ENCODE measurements at places on chromosomes 5 and 9. TPM values are rescaled to one million over a fixed set of nuclear protein-coding genes. Genes with fewer than 3 reads are reported as not detected.

GRCh38 chr9:97038611-97039513 is at the start of gene CTSV:
Gene CTSV, minus strand, starts transcription at chr9:97039142. Its CDS starts 1,099 bp downstream, at chr9:97038043.
- peak within 1 kb of the TSS; percentile 85 for H3K4me3 ChIP-seq
- no peaks in the 10 kb centered on the region for H3K36me3 ChIP-seq
- H3K27ac ChIP-seq = no peak within 1 kb of the TSS
- peaks cover 4% of the 10 kb centered on the region for H3K4me1 ChIP-seq
- peaks cover 43% of the 10 kb centered on the region for H3K27me3 ChIP-seq

FOXD4L5 gene
- total RNA-seq = not detected

- H3K27me3 ChIP-seq = no peaks in the 10 kb centered on the region
- no peak for DNase-seq
- peaks cover 16% of the 10 kb centered on the region for H3K4me1 ChIP-seq
- peaks cover 50% of the 10 kb centered on the region for H3K36me3 ChIP-seq
Measured at GRCh38 chr5:80174790-80175189, 81.1 kb downstream of the SERINC5 start.

DYNC2I2 gene
- total RNA-seq = 47.7 TPM

- peaks cover 18% of the 10 kb centered on the region for H3K27me3 ChIP-seq
- no peak overlapping the region for H3K4me3 ChIP-seq
- no peak overlapping the region for H3K27ac ChIP-seq
Measured at GRCh38 chr9:15374825-15375224, 47.9 kb upstream of the SNAPC3 start.

GRCh38 chr5:228886-229285 is 10.8 kb downstream of the SDHA start:
- no peak overlapping the region for H3K4me3 ChIP-seq
- H3K36me3 ChIP-seq = peaks cover 73% of the 10 kb centered on the region
- H3K27me3 ChIP-seq = no peaks in the 10 kb centered on the region
- H3K4me1 ChIP-seq = peaks cover 4% of the 10 kb centered on the region

DNA sequence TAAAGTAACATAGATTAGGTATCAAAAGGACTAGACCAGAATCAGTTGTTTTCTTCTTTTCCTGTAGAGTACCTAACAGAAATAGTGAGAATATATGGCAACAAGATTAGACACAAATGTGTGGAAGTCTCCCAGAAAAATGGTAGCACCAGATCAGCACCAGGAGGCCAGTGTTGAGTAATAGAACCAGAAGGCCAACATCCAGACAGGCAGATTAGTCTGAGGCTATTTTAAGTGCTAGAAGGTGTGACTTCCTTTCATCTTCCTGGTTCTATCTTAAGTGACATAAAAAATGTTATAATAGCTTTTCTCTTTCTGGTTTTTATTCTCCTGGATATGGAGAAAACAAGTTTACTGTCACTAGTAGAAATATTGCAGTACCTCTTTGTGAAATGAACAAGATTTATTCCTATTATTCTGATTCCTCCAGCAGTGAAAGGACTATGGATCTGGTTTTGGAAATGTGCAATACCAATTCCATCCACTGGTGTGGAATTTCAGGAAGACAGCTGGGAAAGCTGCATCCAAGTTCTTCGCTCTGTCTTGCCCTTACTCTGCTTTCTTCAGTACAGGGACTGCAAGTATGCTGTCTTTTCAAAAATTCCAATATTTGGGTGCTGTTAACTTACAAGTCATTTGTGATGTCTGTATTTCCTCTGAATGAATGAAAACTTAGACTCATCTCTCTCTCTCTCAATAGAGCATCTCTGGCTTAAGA is 39.1 kb downstream of the SHLD3 start:
- H3K36me3 ChIP-seq = peaks cover 15% of the 10 kb centered on the region
- H3K4me3 ChIP-seq = no peak overlapping the region
- no peak for DNase-seq
- no peaks in the 10 kb centered on the region for H3K27me3 ChIP-seq
- H3K27ac ChIP-seq = no peak overlapping the region

DNA sequence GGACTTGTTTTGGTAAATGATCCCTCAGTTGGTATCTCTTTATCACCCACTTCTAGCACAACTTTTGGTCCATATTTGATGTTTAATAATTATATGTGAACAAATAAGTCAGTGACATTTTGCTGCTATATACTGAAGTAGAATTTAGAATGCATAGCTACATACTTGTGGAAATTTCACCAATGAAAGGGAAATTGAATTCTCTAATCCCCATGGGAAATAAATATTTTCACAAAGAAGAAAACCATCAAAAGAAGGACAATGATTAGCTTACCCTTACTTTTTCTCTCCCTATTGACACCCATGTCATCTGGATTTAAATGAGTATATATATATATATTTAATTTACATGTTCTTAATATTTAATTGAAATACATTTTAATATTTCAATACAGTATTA is 94.3 kb upstream of the DAB2 start:
- no peaks in the 10 kb centered on the region for H3K4me1 ChIP-seq
- H3K36me3 ChIP-seq = no peaks in the 10 kb centered on the region
- peaks cover 8% of the 10 kb centered on the region for H3K27me3 ChIP-seq
- no peak overlapping the region for H3K27ac ChIP-seq
- H3K4me3 ChIP-seq = no peak overlapping the region
- no peak for DNase-seq

DNA sequence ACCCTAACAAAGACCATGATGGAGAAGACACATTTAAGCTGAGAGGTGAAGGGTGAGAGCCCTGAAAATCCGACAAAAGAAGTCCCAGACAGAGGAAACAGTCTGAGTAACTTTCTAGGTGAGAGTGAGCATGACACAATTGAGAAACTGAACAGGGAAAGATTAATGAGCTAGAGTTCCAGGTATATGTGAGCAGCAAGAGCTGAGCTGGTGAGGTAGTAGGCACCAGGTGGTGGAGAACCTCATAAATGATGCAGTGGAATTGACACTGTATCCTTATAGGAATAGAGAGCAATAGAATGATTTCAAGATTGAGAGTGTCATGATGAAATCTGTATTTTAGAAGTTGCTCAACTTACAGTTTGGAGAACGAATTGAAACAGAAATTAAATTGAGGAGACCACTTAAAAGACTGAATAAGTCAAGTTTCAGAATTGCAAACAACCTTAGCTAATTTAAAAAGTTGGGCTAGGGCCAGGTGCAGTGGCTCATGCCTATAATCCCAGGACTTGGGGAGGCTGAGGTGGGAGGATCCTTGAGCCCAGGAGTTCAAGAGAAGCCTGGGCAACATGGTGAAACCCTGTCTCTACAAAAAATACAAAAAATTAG is 89.8 kb downstream of the NREP start:
- DNase-seq = no peak
- peaks cover 5% of the 10 kb centered on the region for H3K4me1 ChIP-seq
- H3K4me3 ChIP-seq = no peak overlapping the region
- H3K27me3 ChIP-seq = peaks cover 1% of the 10 kb centered on the region
- no peak overlapping the region for H3K27ac ChIP-seq
- H3K36me3 ChIP-seq = no peaks in the 10 kb centered on the region

- H3K27ac ChIP-seq = no peak overlapping the region
- H3K4me1 ChIP-seq = no peaks in the 10 kb centered on the region
- no peak overlapping the region for H3K4me3 ChIP-seq
- no peaks in the 10 kb centered on the region for H3K36me3 ChIP-seq
Measured at GRCh38 chr9:101673642-101674041, 64.8 kb downstream of the GRIN3A start.

DTWD2 gene
- total RNA-seq = 2.2 TPM

GRCh38 chr5:143244000-143244736 is 159.3 kb downstream of the NR3C1 start:
- H3K4me3 ChIP-seq = no peak overlapping the region
- H3K27ac ChIP-seq = no peak overlapping the region
- no peak for DNase-seq
- no peaks in the 10 kb centered on the region for H3K4me1 ChIP-seq
- peaks cover 6% of the 10 kb centered on the region for H3K36me3 ChIP-seq
- no peaks in the 10 kb centered on the region for H3K27me3 ChIP-seq

DNA sequence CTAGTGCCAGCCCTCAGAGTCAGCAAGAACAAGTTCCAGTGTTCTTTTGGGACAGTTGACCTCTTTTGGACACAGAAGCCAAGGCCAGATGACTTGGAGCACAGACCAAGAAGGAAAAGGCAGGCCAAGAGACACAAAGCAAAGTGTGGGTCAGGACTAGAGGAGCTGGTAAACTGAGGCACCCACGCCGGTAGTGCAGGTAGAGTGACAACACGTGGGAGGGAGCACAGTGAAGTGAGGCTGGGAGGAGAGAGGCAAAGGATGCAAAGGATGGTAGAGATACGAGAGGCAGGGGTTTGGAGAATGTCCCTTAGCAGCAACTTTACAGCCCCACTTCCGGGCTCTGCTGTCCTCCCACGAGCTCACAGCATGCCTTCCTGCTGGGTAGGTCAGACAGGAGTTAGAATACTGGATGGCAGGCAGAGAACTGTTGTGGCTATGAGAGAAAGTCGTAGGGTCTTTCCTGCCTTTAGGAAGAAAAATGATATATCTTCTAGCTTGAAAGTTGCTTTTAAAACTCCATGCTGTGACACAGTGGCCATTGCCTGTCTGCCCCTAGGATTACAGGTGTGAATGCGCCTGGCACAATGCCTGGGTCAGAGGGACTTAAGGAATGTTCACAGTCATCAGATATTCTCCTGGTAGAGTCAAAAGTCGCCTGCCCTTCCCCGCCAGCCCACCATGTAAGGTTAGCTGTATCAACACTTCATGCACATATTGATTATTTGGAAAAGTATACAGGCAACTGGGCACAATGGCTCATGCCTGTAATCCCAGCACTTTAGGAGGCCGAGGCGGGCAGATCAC is 97.9 kb downstream of the PDE8B start:
- H3K27ac ChIP-seq = no peak overlapping the region
- no peaks in the 10 kb centered on the region for H3K4me1 ChIP-seq
- H3K4me3 ChIP-seq = no peak overlapping the region

DNA sequence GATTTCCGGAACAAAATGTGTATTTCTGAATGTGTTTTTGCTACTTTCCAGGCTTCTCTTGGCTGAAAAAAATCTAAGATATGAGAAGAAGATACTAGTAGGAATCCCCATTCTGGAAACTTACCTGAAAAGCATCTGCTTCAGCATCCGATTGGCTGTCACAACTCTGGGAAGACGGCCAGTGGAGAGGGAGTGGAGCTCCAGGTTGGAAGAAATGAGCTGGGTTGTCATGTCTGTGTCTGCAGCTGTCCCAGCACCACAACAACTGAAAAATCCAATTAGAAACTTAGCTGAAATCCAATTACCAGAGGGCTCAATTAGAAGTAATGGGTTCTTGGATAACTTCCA is 3.0 kb downstream of the PSMB7 start:
- no peaks in the 10 kb centered on the region for H3K27me3 ChIP-seq
- DNase-seq = no peak
- no peak overlapping the region for H3K4me3 ChIP-seq
- H3K36me3 ChIP-seq = peaks cover 62% of the 10 kb centered on the region
- H3K27ac ChIP-seq = no peak overlapping the region

GRCh38 chr5:74541381-74541781 is 99.1 kb downstream of the ENC1 start:
- H3K36me3 ChIP-seq = no peaks in the 10 kb centered on the region
- H3K4me1 ChIP-seq = no peaks in the 10 kb centered on the region
- peaks cover 12% of the 10 kb centered on the region for H3K27me3 ChIP-seq
- DNase-seq = no peak
- H3K4me3 ChIP-seq = no peak overlapping the region
- H3K27ac ChIP-seq = no peak overlapping the region

DNA sequence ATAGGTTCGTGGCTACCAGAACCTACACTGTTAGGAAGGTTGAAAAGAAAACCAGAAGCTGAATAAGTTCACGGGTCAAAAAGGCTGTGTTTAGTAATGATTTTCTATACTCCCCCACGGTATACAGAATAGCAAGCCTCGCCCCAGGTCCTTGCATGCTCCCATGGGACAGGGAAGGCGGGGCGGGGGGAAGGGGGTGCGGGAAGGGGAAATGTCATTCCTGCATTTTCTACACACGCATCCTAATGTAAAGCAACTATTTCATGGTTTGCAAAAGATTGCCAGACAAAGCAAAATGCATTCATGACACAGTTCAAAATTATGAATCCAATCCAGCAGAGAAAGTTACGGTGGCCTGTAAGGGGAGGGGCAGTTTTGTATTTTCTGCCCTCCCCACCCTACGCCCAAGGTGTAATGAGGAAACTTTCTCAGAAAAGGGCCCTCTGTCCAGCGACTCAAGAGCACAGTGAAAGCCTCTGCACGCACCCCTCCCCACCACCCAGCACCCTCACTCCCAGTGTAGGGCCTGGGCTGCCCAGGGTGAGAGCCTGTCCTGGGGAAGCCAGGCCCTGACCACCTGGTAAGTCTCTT is 105.2 kb downstream of the ROR2 start:
- no peak overlapping the region for H3K27ac ChIP-seq
- DNase-seq = no peak
- no peaks in the 10 kb centered on the region for H3K36me3 ChIP-seq
- peaks cover 26% of the 10 kb centered on the region for H3K4me1 ChIP-seq
- no peak overlapping the region for H3K4me3 ChIP-seq

CNOT8 gene
- 57.4 TPM for total RNA-seq

SERINC5 gene
- 21.3 TPM for total RNA-seq

- no peaks in the 10 kb centered on the region for H3K27me3 ChIP-seq
- H3K27ac ChIP-seq = no peak overlapping the region
- no peaks in the 10 kb centered on the region for H3K4me1 ChIP-seq
- no peaks in the 10 kb centered on the region for H3K36me3 ChIP-seq
- H3K4me3 ChIP-seq = no peak overlapping the region
- no peak for DNase-seq
Measured at GRCh38 chr9:117290856-117291622, 123.8 kb downstream of the ASTN2 start.

EGR1 gene
- 54.6 TPM for total RNA-seq

GRCh38 chr5:31270396-31270795 is 76.9 kb downstream of the CDH6 start:
- no peak for DNase-seq
- no peak overlapping the region for H3K4me3 ChIP-seq
- no peaks in the 10 kb centered on the region for H3K27me3 ChIP-seq
- H3K27ac ChIP-seq = no peak overlapping the region
- no peaks in the 10 kb centered on the region for H3K36me3 ChIP-seq

DNA sequence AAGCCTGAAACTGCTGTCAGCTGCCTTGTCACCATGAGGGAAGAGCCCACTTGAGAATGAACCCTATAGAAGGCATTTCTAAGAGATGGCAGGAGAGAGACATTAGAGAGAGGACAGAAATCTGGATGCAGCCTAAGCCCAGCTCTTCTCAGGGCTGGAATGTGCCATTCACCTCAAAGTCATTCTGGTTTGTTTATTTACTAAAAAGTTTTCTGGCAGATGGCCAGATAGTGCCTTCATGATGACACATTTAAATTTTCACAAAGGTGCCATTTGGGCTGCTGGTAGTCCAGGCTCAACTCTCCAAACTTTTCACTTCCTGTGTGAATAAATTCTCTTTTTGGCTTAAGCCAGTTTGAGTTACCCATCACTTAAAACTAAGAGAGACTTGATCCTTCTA is 144.6 kb upstream of the ZNF366 start:
- peaks cover 2% of the 10 kb centered on the region for H3K27me3 ChIP-seq
- H3K27ac ChIP-seq = no peak overlapping the region
- H3K4me3 ChIP-seq = no peak overlapping the region
- no peak for DNase-seq

CD74 gene
- total RNA-seq = 325 TPM

DNA sequence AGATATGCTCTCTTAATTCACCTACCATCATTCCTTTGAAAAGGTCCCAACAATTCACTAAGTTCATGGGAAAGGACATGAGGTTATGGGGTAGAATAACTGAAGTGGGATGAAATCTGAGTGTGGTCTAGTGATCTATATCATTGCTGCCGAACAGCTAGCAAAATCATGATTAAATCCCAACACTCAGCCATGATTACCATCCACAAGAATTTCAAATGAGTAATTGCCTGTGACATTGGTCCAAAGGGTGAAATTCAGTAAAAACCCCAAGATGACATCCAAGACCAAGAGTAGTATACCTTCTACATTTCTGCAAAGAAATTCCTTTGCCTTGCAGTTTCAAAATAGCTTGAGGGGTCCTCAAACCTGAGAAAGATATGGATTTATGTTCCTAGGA is 225.6 kb downstream of the SPOCK1 start:
- H3K27ac ChIP-seq = no peak overlapping the region
- DNase-seq = no peak
- no peaks in the 10 kb centered on the region for H3K4me1 ChIP-seq
- H3K27me3 ChIP-seq = no peaks in the 10 kb centered on the region
- H3K4me3 ChIP-seq = no peak overlapping the region

All from activated CD4-positive, alpha-beta T cell treated with anti-CD3 and anti-CD28 coated beads, Interleukin-2, amount 10 ng/mL, durations not matched to agents 24 days and 14 days (primary cell).